ENCODE measurements at places on chromosomes 12 and 14.

- DNase-seq, result no peak
Observed at GRCh38 chr12:43105426-43105981, 446.5 kb downstream of the ADAMTS20 start.

DNA sequence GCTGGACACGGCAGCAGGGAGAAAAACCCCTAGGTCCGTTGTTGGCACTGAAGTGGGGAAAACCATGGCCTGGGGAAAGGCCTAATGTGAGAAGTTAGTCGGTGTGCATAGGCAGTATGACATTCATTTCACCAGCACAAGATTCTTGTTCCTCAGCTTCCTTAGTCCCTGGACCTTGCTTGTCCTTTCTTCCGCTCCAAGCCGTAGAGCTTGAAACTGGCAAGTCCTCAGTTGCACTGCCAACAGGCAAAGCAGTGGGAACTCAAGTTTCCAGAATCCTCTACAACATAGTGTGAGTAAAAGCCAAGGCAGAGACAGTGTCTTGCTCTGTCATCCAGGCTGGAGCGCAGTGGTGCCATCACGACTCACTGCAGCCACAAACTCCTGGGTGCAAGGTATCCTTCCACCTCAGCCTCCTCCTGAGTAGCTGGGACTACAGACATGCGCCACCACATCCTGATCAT, 138.5 kb upstream of the AMIGO2 start:
- no peak for DNase-seq

- no peak for DNase-seq
Observed at GRCh38 chr12:6323340-6323994, 13.0 kb downstream of the PLEKHG6 start.

DNA sequence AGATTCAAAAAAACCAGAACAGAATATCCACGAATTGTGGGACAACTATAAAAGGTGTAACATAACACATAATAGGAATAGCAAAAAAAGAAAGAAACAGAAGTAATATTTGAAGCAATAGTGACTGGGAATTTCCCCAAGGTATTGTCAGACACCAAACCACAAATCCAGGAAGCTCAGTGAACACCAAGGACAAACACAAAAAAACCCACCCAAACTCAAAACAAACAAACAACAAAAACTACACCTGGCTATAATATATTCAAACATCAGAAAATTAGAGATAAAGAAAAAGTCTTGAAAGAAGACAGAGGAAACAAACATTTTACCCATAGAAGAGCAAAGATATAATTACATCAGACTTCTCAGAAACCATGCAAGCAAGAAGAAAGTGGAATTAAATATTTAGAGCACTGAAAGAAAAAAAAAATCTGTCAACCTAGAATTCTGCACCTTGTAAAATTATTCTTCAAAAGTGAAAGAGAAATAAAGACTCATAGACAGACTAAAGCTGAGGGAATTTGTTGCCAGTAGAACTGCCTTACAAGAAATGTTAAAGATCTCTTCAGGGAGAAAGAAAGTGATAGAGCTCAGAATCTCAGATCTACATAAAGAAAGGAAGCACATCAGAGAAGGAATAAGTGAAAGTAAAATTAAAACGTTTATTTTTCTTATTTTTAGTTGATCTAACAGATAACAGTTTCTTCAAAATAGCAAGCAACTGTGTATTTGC, 12.1 kb upstream of the HMGA2 start:
- no peak for DNase-seq

- no peak for DNase-seq
Observed at GRCh38 chr12:58105225-58106119, 164.1 kb downstream of the ATP23 start.

DNA sequence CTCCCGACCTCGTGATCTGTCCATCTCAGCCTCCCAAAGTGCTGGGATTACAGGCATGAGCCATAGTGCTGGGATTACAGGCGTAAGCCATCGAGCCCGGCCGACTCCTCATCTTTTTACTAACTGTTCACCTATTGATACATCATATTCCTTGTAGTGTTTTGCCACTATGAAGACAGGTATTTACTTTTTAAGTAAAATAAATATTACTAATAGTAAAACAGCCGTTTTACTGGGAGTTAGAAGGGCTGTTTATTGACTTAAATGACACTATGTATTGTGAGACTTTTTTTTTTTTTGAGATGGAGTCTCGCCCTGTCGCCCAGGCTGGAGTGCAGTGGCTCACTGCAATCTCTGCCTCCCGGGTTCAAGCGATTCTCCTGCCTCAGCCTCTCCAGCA, 51.5 kb downstream of the DIP2B start:
- DNase-seq, result no peak

DNA sequence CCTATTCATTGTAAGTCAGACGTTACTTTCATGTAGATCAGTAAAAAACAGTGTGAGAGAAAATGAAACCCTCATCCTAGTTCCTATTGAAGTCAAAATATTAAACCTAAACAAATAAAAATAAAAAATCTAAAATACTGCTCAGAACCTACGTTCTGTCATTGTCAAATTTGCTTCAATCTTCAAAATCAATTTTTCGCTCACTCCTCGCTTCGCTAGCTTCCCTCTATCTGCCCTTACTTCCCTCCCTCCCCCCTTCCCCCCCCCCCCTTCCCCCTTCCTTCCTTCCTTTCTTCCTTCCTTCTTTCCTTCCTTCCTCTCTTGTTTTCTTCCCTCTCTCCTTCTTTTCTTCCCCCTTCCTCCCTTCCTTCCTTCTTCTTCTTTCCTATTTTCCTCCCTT, 310.9 kb upstream of the PDE3A start:
- DNase-seq, result no peak

GRCh38 chr12:24084800-24085199, 135.3 kb upstream of the SOX5 start:
- no peak for DNase-seq

DNA sequence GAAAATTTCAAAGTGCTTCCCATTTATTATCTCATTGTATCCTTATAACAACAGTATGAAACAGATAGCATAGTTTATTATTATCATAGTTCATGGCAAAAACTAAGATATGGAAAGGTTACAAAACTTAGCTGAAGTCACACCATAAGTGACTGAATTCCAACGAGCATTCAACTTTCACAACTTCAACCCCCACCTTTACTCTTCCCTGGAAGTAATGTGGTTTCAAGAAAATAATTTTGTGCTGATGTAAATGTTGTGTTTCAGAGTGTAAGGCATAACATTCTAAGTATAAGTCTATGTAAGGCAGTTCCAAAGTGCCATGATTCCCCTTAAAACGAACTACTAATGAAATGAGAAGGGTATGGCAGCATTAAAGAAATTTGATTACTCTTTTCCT, 454.5 kb downstream of the BCAT1 start:
- DNase-seq, result no peak

- peak; percentile 68 for DNase-seq
Observed at GRCh38 chr14:100375266-100375962, 52.3 kb downstream of the SLC25A47 start.

- DNase-seq, result peak; percentile 40
Observed at GRCh38 chr14:38065106-38065762, 142.5 kb upstream of the SSTR1 start.

DNA sequence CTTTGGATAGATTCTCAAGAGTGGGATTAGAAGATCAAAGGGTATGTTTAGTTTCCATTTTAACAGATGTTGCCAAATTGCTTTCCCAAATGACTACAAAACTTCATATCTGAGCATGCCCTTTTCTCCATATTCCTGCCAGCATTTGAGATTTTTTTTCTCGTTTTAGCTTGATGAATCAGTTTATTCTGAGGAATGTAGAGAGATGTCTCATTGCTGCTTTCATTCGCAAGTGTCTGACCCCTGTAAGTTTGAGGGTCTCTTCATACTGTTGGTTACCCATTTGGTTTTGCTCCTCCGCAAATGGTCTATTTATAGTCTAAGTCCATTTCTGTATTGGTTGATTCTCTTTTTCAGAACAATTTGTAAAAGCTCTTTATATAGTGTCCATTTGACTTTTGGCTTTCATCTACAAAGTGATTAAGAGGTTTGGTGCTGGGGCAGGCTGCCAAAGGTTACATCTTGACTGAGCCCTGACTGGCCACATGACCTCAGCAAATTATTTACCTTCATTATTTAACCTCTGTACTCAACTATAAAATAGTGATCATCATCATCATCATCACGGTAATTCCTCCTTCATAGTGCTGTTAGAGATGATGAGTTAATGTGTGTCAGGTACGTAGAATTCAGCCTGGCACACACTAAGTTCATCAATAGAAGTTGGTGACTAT, 33.6 kb downstream of the HCAR2 start:
- no peak for DNase-seq

GRCh38 chr12:52988898-52989297, 17.4 kb upstream of the EIF4B start:
- DNase-seq, result no peak

GRCh38 chr12:76441016-76441415, 92.8 kb upstream of the BBS10 start:
- no peak for DNase-seq

DNA sequence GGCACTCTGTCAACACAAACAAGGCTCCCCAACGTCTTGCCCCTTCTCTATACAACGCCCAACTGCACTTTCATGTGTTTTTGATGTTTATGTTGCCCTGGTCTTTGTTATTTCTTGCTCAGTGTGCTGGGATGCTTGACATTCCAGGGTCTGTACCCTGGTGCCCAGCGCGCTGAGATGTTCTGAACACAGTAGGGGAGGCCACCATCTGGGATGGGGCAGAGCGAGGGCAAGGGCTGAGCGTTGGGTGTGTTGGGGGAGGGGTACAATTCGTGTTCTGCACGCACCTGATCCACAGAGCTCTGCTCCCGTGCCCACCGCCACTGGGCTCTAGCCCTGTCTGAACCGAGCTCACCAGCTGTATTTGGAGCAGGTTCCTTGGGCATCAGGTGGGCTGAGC, 52.9 kb downstream of the ISCA2 start:
- DNase-seq, result no peak

- no peak for DNase-seq
Observed at GRCh38 chr12:110668480-110669192, 20.3 kb downstream of the HVCN1 start.

- DNase-seq, result peak; percentile 43
Observed at GRCh38 chr14:50342221-50343078, 30.3 kb downstream of the DMAC2L start.

DNA sequence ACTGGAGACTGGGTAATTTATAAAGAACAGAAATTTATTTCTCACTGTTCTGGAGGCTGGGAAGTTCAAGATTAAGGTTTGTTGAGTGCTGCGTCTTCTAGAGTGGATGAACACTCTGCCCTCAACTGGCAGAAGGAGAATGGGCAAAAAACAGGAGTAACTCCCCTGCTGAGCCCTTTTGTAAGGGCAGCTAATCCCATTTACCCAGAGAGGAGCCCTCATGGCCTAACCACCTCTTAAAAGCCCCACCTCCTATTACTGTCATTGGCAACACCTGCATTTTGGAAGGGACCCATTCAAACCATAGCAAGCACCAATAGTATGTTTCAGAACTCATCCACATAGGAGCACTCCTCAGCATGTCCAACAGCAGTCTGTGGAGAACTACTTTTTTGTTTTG, 47.4 kb downstream of the BORCS5 start:
- no peak for DNase-seq

GRCh38 chr14:75125617-75126016, 1.2 kb downstream of the NEK9 start:
- DNase-seq, result no peak

DNA sequence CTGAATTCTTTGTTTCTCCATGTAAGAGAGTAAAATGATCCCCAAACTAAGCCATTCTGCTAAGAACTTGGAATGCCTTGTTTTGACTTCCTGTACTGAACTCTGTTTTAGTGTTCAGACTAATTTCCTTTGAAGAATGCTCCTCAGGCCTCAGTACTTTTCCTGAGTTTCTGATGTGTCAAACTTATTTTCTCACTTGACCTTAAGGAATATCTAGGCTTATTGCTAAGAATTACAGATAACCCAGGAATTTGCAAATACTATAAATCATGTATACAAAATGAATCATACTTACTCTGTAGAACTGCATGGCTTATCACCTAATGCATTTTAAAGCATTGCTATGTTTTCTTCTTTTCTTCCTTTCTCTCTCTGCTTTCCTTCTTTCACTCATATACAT, 93.1 kb upstream of the PKP2 start:
- no peak for DNase-seq

DNA sequence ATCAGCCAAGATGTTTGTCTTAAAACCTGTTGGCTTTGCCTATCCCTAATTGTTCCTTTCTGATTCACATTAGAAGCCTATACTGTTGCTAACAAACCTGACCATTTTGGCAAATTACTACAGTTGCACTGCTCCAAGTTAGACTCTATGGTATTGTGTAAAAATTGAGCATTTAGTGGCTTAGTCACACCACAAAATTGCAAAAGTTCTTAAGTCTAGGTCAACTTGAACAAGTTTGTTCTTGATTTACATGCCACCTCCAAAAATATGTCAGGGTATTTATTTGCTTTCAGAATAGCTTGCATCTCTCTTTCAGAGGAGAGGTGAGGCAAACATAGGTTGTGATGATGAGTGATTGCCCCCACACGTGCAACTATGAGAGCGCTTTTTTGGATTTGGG, 27.0 kb upstream of the PTHLH start:
- DNase-seq, result no peak
